ENCODE measurements at places on chromosomes 11 and 22. TPM values are rescaled to one million over a fixed set of nuclear protein-coding genes. Genes with fewer than 3 reads are reported as not detected.
A peak's percentile ranks its signal among the peaks of the same experiment; 100 is the strongest.

The PHLDA2 gene
- total RNA-seq: 34.6 TPM

GRCh38 chr11:130634961-130635473 is 186.6 kb downstream of the ADAMTS15 start:
- DNase-seq: no peak

The SULT4A1 gene
- not detected for total RNA-seq

DNA sequence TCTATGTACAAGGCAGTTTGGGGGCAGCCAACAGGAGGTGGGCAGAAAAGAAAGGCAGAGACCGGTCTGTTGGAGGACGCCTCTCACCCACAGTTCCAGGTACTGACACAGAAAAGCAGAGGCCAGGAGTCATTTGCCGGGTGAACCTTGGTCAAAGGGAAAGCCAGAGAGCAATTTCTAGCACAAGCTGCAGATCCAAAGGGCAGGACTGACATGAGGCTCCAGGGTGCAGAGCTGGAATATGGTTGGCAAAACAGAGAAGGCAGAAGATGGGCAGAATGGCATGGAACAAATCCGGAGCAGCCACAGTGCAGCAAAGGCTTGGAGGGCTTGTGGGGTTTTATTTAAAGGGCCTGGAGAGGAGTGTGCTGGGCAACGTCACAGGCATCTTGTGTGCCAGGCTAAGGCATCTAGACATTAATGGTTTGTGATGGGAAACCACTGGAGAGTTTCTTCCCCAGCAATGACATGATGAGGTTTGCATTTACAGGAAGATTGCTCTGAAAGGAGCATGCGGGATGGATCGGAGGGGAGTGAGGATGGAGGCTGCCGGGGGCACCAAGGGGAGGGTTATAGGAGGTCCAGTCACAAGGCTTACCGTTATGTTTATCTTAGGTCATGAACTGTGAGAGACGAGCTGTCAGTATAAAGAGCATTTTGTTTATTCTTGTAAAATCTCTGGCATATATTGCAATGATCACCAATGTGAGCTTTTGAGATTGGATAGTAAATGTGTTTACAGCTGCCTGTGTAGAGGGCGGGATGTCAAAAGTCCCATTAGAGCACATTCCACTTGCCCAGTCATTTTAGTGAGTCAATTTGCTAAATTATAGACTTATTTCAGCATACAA is 5.7 kb upstream of the MMP20 start:
- no peak for DNase-seq

DNA sequence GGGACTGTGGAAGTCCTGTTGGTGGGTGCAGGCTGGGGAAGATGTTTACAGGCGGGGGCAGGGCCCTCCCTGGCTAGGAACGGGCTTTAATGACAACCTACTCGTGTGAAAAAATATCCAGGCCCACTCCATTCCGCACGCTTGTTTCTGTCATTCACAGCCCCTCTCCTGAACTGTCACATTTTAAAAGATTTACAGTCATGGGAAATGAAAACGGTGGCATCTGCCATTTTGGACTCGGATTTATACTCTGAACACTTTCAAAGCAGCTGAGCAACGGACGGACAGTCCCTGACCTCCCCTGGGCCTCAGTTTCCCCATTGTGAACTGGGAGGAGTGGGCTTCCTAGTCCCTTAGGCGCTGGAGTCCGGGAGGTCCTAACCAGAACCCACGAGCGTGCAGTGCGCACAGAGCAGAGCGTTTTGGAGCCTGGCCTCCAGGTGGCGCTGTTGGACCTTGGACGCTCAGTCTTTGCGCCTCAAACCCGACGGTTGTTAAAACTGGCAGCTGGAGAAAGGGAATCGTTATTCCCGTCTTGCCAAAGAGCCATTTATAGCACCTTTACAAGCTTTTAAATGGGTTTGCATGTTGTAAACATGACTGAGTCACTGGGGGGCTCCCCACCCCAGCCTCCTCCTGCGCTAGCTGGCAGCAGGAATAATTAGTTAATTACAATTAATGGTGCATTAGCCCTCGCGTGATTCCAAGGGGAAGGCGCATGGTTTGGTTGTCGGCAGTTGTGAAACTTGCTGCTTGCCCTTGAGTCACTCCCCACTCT is 75.3 kb downstream of the FBLN1 start:
- peak; percentile 69 for DNase-seq

The DNAJB7 gene
- total RNA-seq: not detected

GRCh38 chr11:78857688-78858087 is 283.0 kb upstream of the NARS2 start:
- DNase-seq: no peak

The PATE2 gene
- 0.50 TPM for total RNA-seq

The CARD16 gene
- 123 TPM for total RNA-seq

The CST6 gene
- total RNA-seq: not detected

GRCh38 chr11:18791207-18791968 is at the start of gene PTPN5:
PTPN5 (minus strand) TSS chr11:18791798; CDS start chr11:18771958, 19,840 bp downstream.
- DNase-seq: no peak

The OSBP2 gene
- total RNA-seq: 0.53 TPM

- DNase-seq: no peak
Observed at GRCh38 chr11:133947321-133947756, 9.4 kb downstream of the IGSF9B start.

GRCh38 chr22:44293876-44294275 is 18.9 kb downstream of the SHISAL1 start:
- no peak for DNase-seq

The CALCB gene
- total RNA-seq: not detected

The PANX2 gene
- total RNA-seq: 0.13 TPM

GRCh38 chr22:22044153-22044552 is 61.6 kb upstream of the TOP3B start:
- no peak for DNase-seq

- DNase-seq: no peak
Observed at GRCh38 chr11:67999704-68000103, 4.2 kb downstream of the UNC93B1 start.

DNA sequence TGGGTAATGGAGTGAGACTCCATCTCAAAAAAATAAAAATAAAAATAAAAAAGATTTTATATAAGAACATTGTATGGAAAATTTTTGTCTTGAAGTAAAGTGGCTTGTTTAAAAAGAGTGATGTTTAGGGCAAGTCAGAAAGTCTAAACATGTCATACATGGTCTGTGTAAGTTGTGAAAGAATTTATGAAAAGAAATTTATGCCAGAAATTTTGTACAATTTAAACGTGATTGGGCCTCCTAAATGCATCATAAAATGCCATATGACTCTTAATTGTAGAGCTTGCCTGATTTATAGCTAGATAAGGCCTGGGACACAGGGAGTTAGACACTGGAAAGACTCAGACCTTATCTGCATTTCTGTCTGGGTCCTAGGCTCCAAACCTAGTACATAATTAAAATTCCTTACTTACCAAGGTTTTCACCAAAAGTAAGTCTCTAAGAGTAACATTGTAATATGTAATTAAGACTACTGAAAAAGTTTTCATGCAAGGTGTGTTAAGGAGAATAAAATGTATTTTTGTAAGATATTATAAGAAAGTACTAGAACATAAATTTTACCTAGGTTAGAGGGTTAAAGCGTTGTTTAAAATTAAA is 110.5 kb downstream of the AASDHPPT start:
- DNase-seq: no peak

- peak; percentile 27 for DNase-seq
Observed at GRCh38 chr11:94525546-94526324, 13.5 kb downstream of the C11orf97 start.

- no peak for DNase-seq
Observed at GRCh38 chr22:35442471-35442870, 42.5 kb downstream of the MCM5 start.

DNA sequence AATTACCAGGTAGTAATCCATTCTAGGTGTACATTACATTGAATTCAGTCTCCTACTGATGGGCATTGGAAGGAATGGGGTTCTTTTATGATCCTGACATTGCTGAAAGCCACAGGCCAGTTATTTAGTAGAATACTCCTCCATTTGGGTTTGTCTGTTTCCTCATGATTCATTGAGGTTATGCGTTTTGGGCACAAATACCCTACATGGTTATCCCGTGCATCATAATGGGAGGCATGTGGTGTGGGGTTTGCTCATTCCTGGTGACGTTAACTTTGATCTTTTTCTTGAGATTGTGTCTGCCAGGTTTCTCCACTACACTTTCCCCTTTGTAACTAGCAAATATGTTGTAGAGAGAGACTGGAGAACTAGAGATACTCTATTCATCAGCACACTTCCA is 5.5 kb downstream of the FOLR3 start:
- peak; percentile 58 for DNase-seq

The CAPN5 gene
- total RNA-seq: 8.7 TPM

- no peak for DNase-seq
Observed at GRCh38 chr22:37302674-37303555, 20.6 kb downstream of the CYTH4 start.

GRCh38 chr11:75430714-75431532 is 2.1 kb downstream of the KLHL35 start:
- DNase-seq: no peak

The APOA5 gene
- not detected for total RNA-seq

The MAPK8IP2 gene
- not detected for total RNA-seq

DNA sequence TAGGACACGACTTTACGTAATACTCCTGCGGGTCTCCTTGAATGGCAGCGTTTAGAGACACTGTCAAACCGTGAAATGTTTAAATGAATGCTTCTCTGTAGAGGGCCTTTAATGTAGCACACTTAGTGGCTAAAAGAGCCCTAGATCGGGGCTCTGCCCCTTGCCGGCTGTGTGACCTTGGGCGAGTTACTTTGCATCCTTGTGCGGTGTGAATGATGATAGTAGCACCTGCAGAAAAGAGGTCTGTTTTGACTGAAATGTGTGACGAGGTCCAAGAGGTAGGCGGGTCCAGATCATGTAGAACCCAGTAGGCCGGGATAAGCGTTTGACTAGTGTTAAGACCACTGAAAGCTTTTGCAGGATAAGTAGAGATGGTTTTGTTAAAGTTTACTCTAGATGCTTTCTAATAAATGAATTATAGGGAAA is 866 bp downstream of the MED17 start:
- no peak for DNase-seq

DNA sequence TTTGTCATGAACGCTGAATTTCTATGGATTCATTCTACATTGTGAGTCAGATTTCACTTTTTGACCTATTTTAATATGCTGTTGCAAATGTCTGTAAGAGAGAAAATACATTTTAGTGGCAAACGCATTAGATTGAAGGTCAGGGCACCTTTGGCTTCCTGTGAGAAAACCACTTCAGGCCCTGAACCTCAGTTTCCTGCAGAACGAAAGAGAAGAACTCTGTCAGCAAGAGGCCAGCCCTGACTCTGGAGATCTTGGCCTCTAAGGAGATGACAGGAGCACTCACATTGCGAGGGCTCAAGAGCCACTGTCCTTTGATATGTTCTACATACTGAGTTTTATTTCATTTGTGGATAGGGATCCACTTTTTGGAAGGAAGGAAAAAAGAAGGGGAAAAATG is 83.6 kb downstream of the KCNJ1 start:
- no peak for DNase-seq

The SORL1 gene
- total RNA-seq: not detected

The TRIM34 gene
- total RNA-seq: 10.6 TPM

The ARHGAP42 gene
- total RNA-seq: 17.2 TPM

The SYT8 gene
- 0.06 TPM for total RNA-seq

The MED17 gene
- total RNA-seq: 18.2 TPM

DNA sequence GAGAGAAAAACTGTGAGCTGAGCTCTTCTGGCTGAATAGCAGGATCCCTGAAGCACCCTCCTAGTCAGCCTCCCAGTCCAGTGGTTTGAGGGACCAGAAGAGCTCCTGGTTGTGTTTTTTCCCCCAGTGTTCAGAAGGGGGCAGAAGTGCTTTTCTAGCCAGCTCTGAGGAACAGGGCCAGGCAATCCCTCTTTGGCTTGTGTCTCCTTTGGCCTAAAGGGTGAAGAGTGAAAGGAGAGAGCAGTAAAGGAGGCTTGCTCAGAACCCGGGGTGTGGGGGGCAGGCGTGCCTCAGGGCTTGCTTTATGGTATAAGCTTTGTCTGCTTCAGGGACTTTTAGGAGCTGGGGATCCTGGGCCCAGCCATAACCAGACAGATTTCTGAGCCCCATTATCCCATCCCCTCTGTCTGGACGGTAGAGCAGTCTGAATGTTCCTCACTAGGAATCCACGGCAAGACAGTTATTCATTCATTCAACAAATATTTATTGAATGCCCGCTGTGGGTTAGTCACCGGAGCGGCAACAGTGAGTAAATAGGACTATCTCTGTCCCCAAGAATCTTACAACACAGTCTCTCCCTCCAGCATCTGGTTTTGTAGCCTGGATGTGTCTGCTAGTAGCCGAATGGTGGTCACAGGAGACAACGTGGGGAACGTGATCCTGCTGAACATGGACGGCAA is 14.5 kb downstream of the ACP2 start:
- DNase-seq: peak; percentile 78

- DNase-seq: no peak
Observed at GRCh38 chr11:61065955-61066638, 36.2 kb upstream of the CD5 start.

GRCh38 chr22:38187413-38188212 is 6.0 kb upstream of the PLA2G6 start:
- no peak for DNase-seq

GRCh38 chr11:61688365-61689163 is 8.4 kb downstream of the DAGLA start:
- no peak for DNase-seq

DNA sequence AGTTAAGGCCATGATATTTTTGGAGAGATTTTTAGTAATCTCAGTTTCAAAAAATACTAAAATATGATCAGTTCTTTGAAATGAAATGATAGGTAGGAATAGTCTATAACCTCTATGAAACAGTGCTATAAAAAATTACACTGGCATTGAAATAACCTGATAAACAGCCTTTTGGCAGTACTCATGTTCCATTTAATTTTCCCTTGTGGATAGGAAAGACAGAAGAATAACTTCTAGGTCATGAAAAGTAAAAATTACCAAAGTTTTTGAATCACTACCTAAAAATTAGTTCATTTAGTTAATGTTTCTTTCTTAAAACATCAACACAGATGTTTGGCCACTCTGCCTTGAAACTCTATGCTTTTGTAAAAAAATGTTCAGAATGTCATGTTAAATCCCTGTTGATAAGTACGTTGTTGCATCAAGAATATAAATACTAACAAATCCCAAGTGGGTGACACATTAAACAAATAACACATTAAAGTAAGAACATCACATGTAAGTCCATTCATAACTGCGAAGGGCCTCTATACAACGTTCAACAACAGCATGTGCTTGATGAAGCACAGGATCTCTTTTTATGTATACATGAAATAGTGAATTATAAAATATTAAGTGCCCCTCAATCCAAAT is 290.2 kb downstream of the SWAP70 start:
- DNase-seq: no peak

DNA sequence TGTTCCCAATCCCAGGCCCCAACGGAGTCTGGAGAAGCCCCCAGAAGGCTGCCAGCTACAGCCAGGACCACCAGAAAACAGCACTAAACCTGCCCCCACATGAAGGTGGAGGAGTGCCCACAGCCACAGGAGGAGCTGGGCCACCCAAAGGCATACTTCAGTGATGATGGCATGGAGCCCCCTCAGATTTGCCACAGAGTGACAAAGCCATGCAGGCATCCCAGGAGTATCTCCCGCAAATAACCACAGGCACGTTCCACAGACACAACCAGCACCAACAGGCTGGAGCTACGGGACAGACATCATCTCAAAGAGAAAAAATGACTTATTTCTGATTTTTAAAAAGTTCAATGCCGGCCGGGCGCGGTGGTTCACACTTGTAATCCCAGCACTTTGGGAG is 10.6 kb downstream of the CARS1 start:
- no peak for DNase-seq

- no peak for DNase-seq
Observed at GRCh38 chr22:31586137-31586920, 75.7 kb downstream of the PISD start.

The ADSL gene
- 122 TPM for total RNA-seq
